ENCODE measurements at places on chromosomes 7 and 10.

DNA sequence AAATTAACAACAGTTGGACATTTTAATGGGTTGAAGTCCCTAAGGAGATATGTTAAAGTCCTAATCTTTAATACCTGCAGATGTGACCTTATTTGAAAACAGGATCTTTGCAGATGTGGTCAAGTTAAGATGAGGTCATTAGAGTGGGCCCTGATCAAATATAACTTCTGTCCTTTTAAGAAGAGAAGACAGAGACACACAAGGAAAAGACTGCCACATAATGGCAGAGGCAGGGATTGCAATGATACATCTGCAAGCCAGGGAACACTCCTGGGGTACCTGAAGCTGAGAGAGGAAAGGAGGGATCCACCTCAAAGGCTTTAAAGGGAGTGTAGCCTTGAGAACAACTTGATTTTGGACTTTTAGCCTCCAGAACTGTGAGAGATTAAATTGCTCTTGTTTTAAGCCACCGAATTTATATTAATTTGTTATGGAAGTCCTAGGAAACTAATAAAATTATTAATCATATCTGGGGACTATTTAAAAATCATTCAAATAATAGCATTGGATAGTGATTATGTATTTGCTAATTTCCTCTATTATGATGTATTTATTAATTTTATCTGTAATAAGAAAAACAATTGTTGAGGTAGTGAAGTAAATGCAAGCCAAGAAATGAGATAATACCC, 700.0 kb upstream of the PCDH15 start:
- DNase-seq = peak; percentile 59

DNA sequence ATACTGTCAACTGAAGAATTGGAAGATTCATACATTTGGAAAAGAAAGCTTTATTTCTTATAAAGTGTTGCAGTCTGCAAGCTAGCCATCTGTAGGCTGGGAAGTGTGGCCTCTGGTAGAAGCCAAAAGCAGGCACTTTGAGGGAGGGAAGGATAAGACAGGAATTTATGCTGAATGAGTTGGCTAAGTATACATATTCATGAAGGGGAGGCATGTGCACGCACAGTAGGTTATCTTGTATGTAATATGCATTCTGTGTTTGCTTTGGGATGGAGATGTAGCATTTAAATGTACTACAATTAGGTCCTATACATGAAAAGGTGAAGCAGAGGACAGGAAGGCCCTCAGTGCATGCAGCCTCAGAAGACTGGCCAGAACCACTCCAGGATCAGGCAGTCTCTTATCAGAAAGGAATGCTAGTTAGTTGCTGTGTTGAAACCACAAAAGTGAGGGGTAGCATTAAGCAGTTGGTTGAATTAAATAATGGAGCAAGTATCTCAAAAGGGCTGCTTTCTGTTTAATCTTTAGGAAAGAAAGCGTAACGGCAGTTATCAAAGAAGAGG, 40.9 kb downstream of the MYO3A start:
- no peak for DNase-seq

- DNase-seq = no peak
Observed at GRCh38 chr10:103725242-103725641, 130.1 kb downstream of the SH3PXD2A start.

- no peak for DNase-seq
Observed at GRCh38 chr7:112144284-112145059, 61.7 kb downstream of the DOCK4 start.

GRCh38 chr7:44617225-44617890, 10.9 kb downstream of the OGDH start:
- peak; percentile 43 for DNase-seq

DNA sequence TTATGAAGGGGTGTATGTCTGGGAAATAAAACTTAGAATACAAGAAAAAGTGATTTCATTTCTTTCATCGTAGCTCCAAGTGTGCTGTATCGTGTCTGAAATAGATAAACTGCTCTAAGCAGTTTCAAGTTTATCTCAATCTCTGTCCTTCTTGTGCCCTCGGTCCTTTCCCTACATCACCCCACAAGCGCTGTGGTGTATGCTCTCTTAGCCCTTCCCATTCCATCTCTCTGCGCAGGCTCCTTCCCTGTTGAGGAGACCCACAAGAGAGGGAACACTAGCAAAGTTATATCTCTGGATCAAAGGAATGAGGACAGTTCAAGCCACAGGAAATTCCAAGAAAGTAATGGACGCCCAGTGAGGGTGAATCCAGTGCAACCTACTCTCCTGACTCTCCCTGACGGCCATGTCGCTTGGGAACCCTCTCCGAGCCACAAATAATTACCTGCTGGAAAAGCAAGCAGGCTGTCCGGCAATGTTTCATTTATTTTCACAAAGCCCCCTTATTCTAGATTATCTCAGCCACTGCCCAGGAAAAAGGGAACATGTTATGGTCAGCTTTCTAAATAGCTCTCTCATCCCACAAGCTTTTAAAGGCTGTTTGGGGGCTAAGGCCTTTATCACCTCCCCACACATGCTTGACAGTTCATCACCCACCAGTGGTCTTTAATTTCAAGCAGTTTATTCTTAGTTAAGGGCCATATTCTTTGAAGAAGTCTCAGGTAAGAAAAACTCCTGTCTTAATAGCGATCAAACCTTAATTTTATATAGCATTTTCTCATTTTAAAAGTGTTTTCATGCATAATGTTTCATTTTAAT, 34.8 kb downstream of the LRRC4 start:
- no peak for DNase-seq

DNA sequence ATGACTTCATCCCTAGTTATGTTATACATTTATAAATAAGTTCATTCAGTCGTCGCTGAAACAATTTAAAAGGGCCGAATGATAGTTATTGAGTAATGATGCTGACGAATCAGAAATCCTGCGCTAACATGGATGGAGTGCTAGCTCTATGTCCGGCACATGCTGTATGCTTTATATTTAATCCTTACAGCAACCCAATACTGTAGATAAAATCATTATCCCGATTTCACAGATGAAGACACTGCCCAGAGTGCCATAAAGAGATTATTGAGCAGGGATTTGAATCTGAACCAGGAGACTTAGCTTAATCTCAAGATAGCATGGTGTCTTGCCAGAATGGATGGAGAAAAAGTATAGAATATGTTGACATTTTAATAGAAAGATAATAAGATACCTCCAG, 1.1 kb upstream of the ICA1 start:
- no peak for DNase-seq

DNA sequence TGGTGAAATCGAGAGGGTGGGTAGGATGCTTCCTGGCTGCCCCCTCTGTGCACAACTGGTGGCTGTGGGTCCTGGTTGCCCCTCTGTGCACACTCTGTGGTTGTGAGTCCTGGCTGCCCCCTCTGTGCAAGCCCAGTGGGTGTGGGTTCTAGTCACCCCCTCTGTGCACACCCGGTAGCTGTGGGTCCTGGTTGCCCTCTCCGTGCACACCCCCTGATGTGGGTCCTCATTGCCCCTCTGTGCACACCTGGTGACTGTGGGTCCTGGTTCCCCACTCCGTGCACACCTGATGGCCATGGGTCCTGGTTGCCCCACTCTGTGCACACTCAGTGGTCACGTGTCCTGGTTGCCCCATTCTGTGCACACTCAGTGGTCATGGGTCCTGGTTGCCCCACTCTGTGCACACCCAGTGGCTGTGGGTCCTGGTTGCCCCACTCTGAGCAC, 20.3 kb upstream of the RET start:
- DNase-seq = no peak

GRCh38 chr10:43200538-43201390, 62.5 kb downstream of the CSGALNACT2 start:
- peak; percentile 7 for DNase-seq

DNA sequence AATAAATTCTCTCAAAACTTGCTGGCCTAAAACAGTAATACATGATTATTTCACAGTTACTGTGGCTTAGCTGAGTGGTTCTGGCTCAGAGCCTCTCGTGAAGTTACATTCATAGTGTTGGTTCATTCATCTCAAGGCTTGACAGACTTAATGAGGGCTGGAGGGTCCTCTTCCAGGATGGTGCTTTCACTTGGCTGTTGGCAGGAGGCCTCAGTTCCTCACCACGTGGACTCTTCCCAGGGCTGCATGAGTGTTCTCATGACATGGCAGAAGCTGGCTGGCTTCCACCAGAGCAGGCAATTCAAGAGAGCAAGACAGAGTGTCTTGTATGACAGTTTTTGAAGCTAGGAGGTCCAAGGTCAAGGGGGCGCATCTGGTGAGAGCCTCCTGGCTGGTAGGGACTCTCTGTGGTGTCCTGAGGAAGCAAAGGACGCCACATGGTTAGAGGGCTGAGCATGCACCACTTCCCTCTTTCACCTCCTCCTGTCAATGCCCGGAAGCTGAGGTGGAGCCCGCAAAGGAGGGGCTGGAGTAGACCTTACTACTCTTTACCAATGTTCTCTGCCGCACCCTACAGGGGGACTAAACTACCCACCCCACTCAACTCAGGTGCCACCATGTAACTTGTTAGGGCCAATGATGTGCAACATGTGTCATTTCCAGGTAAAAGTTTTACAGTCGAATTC, 58.2 kb upstream of the YAE1 start:
- no peak for DNase-seq

DNA sequence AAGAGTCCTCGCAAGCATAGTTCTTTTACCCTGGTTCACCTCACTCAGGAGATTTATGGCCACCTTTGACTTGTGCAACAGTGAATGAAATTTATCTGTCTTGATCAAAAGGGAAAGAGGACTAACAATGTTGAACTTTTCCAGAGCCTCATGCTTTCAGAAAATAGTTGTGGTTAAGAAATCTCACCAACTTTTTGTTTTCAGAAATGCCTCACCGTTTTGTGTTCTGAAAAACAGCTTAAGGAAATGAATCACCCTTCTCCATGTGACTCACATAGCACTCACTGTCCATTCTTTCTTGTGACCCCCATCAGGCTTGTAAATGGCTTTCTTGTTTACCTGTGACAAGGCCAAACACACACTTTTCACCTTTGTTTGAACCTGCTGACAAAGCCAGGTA, 148.6 kb upstream of the FAM3C start:
- peak; percentile 99 for DNase-seq

- DNase-seq = no peak
Observed at GRCh38 chr10:4283846-4284610, 499.0 kb upstream of the KLF6 start.

DNA sequence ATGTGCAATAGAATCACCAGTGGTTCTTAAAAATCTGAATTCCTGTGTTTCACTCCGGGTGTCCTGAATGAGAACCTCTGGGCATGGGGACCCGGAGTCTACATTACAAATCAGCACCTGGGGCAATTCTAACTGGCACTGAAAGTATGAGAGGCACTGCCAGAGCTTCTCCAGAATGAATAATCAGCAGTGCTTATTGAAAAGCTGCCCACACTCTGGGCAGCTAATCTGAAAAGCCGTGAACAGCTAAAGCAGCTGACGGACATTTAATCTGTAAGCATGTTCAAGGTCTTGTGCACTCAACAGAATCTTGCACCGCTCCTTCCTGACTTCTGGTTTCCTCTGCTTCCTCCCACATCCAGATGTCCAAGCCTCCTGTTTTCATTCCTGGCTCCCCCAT, 113.3 kb upstream of the KIF5B start:
- no peak for DNase-seq

GRCh38 chr10:78176320-78177317, 143.0 kb downstream of the RPS24 start:
- DNase-seq = no peak

DNA sequence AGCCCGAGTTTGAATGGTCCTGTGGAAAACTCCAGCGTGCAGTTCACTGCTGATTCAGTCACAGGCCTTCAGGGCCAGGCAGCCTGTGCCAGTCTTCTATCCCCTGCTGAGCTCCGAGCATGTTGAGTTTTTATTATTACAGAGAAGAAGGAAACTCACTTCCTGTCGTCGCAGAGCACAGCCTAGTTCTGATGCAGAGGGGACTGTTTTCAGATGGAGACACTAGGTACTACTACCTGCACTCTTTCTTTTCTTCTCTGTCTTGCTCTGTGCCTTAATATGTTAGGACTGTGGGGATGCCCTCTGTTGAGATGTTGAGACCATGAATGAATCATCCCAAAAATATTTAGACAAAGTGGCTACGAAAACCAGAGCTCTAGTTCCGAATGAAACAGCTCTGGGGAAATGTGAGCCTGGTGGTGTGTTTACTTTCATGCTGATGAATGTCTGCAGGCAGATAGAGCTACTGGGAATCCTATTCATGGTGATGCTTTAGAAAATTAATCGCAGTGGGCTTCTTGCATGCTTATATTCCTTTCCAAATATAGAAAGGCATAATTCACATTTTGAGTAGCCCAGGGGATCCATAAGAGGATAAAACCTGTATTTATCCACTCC, 29.6 kb downstream of the CASP7 start:
- DNase-seq = peak; percentile 71

- peak; percentile 67 for DNase-seq
Observed at GRCh38 chr7:87797798-87798403, 78.3 kb downstream of the SLC25A40 start.

DNA sequence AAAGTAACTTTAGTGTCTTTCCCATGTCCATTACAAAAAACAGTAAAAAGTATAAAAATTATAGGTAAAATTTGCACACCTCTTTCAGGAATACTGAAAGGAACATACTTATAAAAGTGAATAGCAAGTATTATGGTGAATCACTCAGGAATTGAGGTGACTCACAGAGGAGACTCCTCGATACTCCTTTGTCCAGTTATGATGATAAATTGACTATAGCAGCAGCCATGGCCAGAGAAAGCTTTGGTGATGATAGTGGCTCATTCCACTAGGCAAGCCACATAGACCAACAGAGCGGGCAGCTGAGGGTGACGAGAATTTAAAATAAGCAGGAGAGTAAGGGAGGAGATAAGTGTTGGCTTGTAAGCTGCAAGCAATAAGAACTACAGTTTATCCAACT, 1231.1 kb upstream of the CELF2 start:
- peak; percentile 2 for DNase-seq

- no peak for DNase-seq
Observed at GRCh38 chr10:129784891-129785290, 179.2 kb downstream of the EBF3 start.

GRCh38 chr10:77641344-77641743, 3.7 kb upstream of the KCNMA1 start:
- DNase-seq = no peak

- peak; percentile 60 for DNase-seq
Observed at GRCh38 chr10:108556186-108556585, 1367.1 kb downstream of the XPNPEP1 start.

- DNase-seq = no peak
Observed at GRCh38 chr7:137418841-137419240, 75.3 kb upstream of the PTN start.

- DNase-seq = no peak
Observed at GRCh38 chr7:87204933-87205332, 14.6 kb downstream of the TMEM243 start.

DNA sequence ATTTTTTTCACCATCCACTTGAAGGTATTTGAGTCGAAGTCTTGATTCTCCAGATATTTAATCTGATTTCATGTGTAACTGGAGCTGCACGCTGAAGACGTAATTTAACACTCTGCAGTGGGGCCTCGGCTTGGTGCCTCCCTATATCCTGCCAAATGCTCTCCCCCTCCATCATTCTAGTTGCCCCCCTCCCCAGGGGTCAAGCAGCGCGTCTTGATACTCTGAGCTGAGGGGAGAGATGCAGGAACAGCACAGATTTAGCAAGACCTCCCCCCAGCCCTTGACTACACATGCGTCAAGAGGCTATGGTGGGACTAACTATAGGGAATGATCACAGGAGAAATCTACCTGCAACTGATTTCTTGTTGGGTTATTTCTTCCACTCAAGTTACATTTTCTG, 85.8 kb downstream of the PRPF18 start:
- no peak for DNase-seq

GRCh38 chr7:155814316-155815276, 2.3 kb upstream of the SHH start:
- peak; percentile 63 for DNase-seq

- no peak for DNase-seq
Observed at GRCh38 chr10:92572362-92573090, 1.4 kb downstream of the IDE start.

- no peak for DNase-seq
Observed at GRCh38 chr7:107711301-107711700, 32.6 kb upstream of the CBLL1 start.
